Epithelial cell of umbilical artery (primary cell): ENCODE measurements at places on chromosomes 4 and X. TPM values are rescaled to one million over a fixed set of nuclear protein-coding genes. Genes with fewer than 3 reads are reported as not detected.

The ZMAT1 gene
- total RNA-seq = 0.97 and 1.5 TPM in 2 replicates

The ADGRG2 gene
- total RNA-seq = not detected in 2 replicates

The CSAG3 gene
- not detected in 2 replicates for total RNA-seq

The SLC9A7 gene
- 18.7 and 25.7 TPM in 2 replicates for total RNA-seq

The IL1RAPL1 gene
- 5.9 and 6.2 TPM in 2 replicates for total RNA-seq

The CASP6 gene
- 68.9 and 79.0 TPM in 2 replicates for total RNA-seq

The EDNRA gene
- total RNA-seq = not detected in 2 replicates

The SMIM10 gene
- 0.32 and 1.1 TPM in 2 replicates for total RNA-seq

The INTU gene
- total RNA-seq = 2.9 and 4.7 TPM in 2 replicates

The FATE1 gene
- not detected in 2 replicates for total RNA-seq

The DMP1 gene
- total RNA-seq = not detected in 2 replicates

The FGD1 gene
- total RNA-seq = 1.3 and 2.3 TPM in 2 replicates

The HSFX4 gene
- total RNA-seq = not detected in 2 replicates

The GATA1 gene
- not detected in 2 replicates for total RNA-seq

The SMR3A gene
- total RNA-seq = not detected in 2 replicates
